Renal cortical epithelial cell (primary cell): ENCODE measurements at places on chromosomes 5 and 9.

DNA sequence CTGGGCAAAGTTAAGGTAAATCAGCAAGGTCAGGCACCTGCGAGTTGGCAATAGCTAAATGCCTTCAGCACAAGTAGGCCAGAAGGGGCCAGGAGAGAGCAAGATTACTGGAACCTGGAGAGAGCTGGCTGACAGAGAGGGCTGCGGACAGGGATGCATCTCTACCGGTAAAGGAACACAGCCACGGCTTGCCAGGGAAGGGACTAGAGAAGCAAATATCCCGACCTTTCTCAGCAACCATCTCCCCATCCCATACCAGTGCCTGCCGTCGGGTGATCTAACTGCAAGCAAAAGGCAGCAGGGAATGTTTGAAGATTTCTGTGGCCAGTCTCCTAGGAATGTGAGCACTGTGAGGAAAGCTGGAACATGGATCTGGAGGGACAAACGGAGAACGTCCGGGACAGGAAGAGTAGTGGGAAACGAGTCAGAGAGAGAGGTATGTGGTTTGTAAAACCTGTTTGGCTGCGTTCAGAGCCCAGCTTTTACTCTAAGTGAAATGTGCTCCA is 15.9 kb upstream of the ABLIM3 start:
- DNase-seq = no peak

DNA sequence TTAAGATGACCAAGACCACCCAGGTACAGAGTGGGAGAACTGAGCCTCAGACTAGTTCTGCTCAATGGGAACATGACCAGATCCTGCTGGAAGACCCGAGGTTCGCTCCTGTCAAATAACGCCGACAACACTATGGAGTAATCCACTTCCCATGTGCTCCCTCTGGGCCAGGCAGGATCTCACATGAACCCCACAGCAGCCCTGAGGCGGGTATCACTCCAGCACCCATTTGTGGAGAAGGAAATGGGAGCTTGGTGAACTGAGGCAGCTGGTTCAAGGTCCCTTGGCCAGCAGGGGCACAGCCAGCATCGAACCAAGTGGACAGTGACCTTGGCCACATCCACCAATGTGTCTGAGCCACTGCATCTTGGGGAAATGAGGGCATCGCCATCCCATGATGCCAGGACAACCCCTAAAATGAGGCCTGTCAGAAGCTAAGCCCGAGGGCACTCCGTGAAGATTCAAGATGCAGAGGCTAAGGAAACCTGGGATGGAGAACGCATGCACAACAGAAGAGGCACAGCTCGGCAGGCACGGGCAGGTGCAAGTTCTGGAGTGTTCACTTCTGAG is 8.5 kb downstream of the ANKS6 start:
- DNase-seq = no peak

- DNase-seq = no peak
These were observed 260.9 kb downstream of the EBF1 start for GRCh38 chr5:158838781-158839180.

DNA sequence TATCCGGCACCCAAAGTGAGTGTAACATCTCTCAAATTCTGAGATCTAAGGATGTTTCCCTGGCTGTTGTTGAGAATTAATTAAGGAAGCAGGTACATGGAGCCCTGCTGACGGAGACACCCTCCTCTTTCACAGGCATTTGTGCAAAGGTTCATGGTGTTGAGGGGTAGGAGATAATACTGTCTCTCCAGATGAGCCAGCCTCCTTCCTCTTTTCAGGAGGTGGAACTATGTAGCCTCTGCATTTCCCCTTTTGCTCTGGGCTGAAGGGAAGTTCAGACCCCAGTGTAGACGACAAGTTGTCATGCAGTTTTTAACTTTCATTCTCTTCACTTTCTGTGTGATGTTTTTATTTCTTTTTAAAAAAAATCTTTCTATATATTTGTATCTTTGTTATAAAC is 107.5 kb downstream of the GALNT10 start:
- no peak for DNase-seq

DNA sequence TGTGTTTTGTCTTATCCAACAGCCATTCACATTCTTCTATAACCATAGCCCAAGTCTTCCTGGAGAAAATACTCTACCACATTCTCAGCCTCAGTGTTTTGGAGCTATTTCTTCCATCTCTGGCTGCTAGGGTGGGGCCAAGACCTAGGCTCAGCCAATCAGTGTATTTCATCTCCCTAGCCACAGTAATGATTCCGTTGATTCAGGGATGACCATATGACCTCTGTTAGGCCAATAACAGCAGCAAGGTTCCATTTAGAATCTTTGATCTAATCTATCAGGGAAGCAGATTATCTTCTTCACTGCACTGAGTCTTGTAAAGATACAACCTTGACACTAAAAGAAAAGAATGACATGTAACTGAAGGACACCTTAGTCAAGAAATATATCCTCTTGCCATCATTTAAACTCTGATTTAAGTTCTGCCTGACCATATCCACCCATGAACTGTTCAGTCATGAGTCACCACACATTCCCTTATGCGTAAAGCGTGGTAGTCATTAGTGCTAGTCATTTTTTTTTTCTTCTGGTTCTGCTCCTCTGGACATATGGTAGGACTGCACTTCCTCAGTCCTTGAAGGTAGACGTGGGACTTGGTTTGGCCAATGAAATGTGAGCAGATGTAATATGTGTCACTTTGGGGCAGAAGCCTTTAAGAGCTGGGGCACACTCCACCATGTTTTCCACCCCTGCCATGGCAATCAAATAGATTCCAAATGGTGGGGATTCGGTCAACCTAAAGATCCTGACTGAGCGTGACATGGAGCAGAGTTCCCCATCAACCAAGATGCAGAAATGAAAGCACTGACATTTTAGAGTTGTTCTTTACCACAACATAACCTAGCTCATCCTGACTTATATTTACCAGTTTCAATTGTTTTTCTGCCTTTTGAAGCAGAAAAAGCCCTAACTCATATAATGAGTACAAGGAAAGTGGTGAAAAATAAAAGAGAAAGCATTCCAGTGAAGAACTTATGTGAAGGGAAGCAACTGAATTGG is 12.7 kb upstream of the PRELID2 start:
- DNase-seq = peak; percentile 85

GRCh38 chr9:129140397-129141065 is 29.3 kb downstream of the PTPA start:
- peak; percentile 45 for DNase-seq

GRCh38 chr5:98510143-98510985 is 263.1 kb upstream of the RGMB start:
- DNase-seq = peak; percentile 4

DNA sequence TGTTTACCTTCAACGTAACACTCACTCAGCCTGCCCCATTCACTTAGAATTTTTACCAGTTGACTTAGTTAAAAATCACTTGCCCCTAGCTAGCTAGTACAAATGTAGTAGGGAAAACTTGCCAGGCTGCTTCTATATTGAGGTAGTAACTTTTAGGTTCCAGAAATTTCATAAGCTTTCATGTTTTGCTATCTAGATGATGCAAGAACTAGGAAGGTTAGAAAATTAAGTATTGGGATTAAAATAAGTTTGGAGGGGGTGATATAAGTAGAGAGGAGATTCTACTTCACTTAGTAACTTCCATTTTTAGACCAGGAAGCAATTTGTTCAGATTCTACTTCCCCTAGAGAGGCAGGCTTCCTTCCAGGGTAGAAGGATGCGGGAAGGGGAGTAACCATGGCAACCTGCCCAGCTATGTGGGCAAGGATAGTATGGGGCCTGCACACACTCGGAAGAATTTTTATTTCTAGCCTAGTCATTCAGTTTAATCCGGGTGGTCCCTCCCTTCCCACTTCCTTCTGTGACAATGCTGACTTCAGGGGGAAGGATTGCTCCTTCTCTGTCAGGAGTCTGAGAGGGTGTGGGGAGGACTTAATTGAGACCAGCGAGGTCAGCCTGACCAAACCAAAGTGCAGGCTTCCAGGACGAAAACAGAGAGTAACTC is 4.2 kb downstream of the DAB2 start:
- DNase-seq = peak; percentile 69

DNA sequence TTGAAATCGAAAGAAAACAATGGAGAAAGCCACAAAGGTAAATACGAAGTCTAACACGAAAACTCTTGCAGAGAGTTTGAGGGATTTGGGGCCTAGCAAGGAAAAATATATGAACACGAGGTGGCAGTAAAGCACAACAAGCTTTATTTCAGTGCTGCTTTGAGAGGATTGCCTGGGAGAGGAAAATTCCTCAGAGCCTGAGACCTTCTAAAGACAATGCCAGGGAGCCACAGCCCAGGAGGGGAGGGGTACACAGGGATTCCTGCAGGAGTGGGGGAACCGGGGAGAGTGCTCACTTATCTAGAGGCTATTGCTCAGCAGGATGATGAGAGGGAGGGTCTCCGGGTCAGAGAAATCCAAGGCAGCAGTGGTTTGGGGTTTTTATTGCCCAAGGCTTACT is 134.9 kb upstream of the ADCY2 start:
- peak; percentile 29 for DNase-seq

DNA sequence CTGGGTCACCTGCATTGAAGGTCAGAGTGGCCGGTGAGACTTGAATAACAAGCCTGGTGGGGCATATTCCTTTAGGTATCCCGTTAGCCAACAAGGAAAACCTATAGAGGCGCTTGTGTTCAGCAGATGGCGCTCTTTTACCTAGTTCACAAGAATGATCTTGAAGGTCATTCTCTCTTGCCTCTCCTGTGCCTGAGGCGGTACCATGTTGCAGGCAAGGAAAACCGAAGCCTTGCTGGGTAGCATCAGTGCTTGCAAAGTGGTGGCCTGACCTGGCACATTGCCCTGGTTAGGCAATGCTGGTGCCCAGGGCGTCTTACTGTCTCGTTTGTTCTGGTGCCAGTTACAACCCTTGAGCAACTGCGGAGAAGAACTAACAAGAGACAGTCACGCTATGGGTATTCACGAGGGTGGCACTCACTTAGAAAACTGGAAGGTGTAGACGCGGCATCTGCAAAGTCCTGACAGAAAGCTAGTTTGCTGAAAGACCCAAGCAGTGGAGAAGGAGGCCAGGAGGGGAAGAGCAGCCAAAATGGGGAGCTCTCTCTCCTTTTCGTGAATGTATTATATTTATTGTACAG is 56.7 kb downstream of the AOPEP start:
- peak; percentile 99 for DNase-seq

- DNase-seq = no peak
These were observed 28.2 kb upstream of the CCNB1 start for GRCh38 chr5:69138766-69139165.

GRCh38 chr5:17406423-17406838 is 91.6 kb upstream of the TAF11L2 start:
- DNase-seq = peak; percentile 1

GRCh38 chr9:17613758-17614157 is 34.9 kb downstream of the SH3GL2 start:
- DNase-seq = peak; percentile 94

DNA sequence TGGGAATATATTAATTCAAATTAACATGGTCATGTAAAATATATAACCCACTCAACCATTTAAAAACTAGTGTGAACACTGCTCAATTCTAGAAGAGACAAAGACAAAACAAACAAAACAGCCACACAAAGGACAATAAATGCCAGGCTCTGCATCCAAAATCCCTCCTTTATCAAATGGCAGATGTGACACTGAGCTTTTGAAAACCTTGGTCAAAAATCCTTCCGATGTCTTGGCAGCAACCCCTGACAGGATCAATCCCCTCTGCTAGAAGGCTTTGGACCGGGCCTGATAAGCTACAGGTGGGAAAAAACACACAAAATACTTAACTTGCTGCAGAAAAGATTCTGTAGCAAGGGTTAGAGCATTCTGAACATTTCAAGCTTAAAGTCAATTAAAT is 61.5 kb downstream of the ZFR start:
- DNase-seq = no peak

DNA sequence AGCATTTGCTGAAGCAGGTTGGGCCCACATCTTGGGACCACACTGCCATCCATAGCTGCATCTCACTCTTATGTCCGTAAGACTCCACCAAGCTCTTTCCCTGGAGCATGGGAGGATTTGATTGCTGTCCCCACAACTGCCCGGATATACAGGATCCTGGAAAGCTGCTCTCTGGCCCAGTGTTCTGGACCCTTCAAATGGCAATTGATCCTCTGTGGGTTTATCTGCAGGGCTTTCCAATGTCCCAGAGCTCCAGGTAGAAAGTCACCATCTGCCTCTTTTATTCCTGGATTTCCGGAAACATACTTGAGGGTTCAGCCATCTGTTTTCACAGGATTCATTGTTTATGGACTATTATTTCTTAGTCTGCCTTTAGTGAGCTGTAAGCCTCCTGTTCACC is 214.6 kb downstream of the SREK1 start:
- no peak for DNase-seq

DNA sequence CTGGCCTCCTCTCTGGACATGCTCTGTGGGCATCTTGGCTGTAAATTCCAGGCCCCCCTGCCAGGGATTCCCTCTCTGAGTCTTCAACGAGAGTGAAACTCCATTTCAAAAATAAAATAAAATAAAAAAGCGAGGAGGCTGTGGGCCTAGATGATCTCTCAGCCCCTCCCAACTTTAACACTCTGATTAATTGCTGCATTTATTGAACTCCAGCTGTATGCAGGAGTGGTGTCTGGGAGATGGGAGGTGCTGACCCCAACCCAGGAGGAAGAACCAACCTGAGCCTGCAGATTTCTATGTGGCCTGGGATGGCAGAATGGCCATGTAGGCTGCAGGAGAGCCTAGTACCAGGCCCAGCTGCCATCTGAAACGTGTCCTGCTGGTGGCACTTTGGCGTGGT is 154.5 kb upstream of the IER5L start:
- no peak for DNase-seq

GRCh38 chr9:99666571-99666970 is 155.1 kb upstream of the NR4A3 start:
- no peak for DNase-seq

- peak; percentile 49 for DNase-seq
These were observed 151.8 kb upstream of the ADRA1B start for GRCh38 chr5:159764283-159765134.

- no peak for DNase-seq
These were observed 19.2 kb upstream of the FGFR4 start for GRCh38 chr5:177067503-177067902.

- DNase-seq = no peak
These were observed 17.7 kb downstream of the RFX3 start for GRCh38 chr9:3508078-3508431.

GRCh38 chr5:139710319-139711066 is 62.3 kb downstream of the CXXC5 start:
- peak; percentile 66 for DNase-seq

DNA sequence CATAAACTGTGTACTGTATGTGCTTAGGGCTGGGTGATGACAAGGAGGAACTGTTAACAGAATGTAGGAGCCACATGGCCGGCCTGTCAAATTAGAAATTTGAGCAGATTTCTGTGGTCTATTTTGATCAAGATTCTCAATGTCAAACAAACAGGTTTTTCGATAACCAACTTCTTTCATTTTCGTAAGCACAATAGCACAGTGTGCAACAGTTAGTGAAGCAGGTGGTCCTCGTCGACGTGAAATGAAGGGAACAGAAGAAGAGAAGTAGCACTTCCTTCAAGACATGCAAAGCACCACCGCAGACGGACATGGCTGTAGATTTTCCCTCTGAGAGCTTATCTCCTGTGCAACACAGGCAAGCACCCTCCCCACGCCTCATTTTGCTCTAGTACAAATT is 252.1 kb downstream of the CRB2 start:
- DNase-seq = no peak

GRCh38 chr5:52504584-52505240 is 283.0 kb upstream of the ITGA1 start:
- DNase-seq = no peak

GRCh38 chr5:95838001-95838520 is 15.5 kb upstream of the GLRX start:
- DNase-seq = no peak

- DNase-seq = no peak
These were observed 222.6 kb downstream of the EBF1 start for GRCh38 chr5:158877124-158877581.
